ENCODE measurements at places on chromosomes 1 and 21.

- no peak for DNase-seq
Measured at GRCh38 chr21:40668555-40669275, 178.2 kb downstream of the DSCAM start.

DNA sequence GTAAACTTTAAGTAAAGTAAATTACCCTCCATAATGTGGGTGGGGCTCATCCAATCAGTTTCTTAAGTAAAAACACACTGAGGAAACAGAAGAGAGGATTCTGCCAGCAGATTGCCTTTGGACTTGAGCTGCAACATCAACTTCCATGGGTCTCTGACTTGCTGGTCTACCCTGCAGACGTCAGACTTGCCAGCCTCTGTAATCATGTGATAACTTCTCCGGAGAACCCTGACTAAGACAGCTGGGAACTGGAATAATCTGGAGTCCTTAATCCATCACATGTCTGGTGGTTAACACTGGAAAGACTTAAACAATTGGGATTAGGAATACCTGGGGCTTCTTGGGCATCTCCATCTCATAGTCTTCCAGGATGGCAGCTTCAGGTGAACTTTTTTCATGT is 13.2 kb upstream of the CEP350 start:
- no peak for DNase-seq

- peak; percentile 60 for DNase-seq
Measured at GRCh38 chr1:228073857-228074545, 8.5 kb upstream of the ARF1 start.

GRCh38 chr1:208269338-208269666 is 25.1 kb upstream of the PLXNA2 start:
- no peak for DNase-seq

GRCh38 chr1:10624256-10625050 is 149.7 kb downstream of the PEX14 start:
- DNase-seq: no peak

- no peak for DNase-seq
Measured at GRCh38 chr1:8397511-8397910, 79.6 kb downstream of the SLC45A1 start.

DNA sequence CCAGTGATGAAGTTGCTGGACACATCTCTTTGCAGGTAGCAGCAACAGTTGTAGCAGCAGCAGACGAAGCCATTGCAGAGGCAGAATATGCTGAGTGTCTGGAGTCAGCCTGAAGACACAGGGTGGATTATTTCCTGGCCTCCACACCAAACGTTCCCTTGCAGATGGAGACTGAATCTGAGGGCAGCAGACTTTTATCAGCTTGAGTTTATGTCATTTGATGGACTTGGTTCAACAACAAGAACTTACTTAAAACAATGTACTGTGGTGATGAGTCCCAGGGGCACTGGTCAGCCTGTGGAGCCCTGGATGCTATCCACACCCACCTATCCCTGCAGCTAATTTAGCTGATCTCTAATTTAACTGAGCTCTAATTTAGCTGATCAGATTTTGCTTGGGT is 17.1 kb upstream of the MPZL1 start:
- DNase-seq: no peak

DNA sequence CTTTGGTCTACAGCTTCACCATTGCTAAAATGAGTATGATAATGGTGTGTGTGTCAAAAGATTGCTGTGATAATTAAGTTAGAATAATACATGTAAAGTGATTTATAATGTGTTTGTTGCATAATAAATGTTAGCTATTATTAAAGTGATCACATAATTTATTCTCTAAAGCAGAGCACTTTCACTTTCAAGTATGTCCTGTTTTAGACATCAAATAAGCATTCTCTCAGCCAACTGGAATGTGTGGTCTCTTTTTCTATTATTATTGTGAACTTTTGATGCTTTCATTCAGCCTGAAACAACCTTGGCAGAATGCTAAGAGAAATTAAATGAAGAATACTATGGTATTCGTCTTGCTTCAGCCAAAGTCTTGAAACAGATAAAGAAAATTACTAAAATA is 102.8 kb upstream of the COL11A1 start:
- no peak for DNase-seq

GRCh38 chr1:244047621-244048255 is 3.3 kb upstream of the ZBTB18 start:
- peak; percentile 26 for DNase-seq

DNA sequence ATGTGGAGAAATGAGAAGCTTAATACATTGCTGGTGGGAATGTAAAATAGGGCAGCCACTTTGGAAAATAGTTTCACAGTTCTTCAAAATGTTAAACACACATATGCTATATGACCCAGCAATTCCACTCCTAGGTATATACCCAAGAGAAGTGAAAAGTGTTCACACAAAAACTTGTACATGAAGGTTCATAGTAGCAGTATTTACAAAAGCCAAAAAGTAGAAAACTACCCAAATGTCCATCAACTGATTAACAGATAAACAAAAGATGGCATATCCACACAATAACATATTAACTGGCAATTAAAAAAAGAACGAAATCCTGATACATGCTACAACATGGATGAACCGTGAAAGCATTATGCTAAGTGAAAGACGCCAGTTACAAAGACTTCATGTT is 33.7 kb downstream of the ARHGEF11 start:
- DNase-seq: no peak

DNA sequence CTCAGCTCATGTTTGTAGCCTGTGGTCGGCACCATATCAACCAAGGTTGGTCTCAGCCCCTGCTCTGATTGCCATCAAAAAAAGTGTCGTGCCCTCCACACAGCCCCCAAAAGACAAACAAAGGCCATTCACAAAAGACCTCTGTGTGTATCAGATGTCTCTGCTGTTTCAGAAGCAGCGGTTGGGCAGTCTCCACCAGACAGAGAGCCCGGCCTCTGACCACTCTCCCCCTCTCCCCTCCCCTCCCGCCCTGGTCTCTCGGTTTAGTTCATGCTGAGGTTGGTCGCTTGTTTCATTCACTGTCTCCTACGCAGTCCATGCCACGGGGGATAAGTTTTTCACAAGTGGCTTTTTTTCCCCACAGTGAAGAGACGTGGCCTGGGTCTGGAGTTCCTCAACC is 27.1 kb downstream of the ACTA1 start:
- DNase-seq: no peak

DNA sequence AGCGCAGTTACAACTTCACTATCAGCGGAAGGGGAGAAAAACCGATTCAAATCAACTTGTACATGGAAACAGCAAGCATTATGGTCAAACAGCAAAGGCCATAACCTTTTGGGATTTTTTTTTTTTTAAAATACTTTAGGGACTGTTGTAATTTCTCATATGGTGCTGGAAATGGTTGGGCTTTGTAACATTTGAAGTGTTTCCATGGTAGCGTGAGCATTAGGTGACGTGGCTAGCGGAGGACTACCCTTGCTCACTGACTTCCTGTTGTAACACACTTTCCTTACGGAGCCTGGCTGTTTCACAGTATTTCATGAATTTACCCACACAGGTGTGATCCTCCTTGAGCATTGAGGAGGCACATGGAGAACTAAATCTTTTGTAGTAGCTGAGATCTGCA is 269.5 kb downstream of the TM2D1 start:
- no peak for DNase-seq

- no peak for DNase-seq
Measured at GRCh38 chr1:38420666-38421065, 374.1 kb upstream of the POU3F1 start.

GRCh38 chr1:119689511-119689910 is 22.2 kb upstream of the PHGDH start:
- no peak for DNase-seq

DNA sequence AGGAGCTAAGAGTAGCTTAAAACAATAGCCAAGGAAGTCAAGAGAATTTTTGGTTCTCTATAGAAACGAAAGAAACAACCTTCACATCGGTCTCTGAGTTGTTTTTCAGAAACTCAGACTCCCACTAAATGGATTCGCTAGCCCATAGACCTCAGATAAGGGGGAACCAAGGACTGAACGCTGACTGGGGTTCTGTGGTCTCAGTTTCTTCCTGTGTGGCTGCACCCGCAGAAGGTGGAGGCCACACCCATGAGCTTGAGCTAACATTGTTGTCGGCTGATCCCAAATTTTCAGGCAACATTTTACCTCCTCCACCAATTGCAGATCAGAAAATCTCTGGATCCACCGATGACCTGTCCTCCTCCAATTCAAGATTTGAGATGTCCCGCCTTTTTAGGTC is 456.1 kb downstream of the AJAP1 start:
- no peak for DNase-seq

DNA sequence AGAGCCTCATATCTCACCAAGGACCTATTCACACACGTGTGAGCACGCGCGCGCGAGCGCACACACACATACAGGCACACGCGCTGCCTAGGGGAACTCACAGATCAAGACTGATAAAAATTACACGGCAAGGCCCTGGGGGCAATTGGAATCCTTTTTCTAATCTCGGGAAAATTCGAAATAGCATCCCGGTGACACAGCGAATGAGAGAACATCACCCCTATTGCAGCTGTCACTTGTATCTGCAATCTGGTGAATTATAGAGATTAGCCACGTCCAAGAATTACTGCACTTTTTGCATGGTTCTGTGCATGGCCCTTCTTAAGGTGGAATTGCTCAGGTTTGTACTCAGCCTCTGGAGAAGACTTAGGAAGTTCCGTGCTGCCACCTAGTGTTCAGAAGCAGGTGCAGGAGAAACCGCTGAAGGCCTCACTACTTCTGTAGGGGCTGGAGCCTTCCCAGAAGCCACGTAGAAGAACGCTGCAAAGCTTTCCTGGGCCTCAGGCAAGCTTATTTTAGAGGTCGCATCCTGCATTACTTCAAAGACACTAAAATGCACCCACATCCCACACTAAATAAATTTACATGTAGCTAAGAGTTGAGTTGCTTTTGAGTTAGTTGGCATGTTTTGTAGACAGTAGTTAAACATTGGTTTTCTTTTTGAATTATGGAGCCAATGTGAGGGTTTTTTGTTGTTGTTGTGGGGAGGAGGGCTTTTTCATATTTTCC is 229.2 kb upstream of the CAMK1G start:
- peak; percentile 87 for DNase-seq

GRCh38 chr1:28450561-28450960 is 55.3 kb upstream of the RCC1 start:
- DNase-seq: no peak

DNA sequence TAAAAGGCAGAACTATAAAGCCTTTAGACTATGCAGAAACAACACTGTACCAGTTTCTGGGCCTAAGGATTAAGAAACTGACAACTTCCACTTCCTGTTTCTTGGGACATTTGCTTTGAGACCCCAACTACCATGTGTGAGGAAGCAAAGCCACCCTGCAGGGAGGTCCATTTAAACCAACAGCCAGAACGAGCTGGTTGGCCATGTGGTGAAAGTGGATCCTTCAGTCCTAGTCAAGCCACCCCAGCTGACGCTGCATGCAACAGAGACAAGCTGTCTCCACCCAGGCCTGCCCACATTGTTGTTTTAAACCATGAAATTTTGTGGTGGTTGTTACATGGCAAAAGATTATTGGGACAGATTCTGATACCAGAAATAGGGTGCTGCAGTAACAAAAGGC is 31.8 kb upstream of the SLFNL1 start:
- DNase-seq: no peak

- DNase-seq: peak; percentile 33
Measured at GRCh38 chr21:35491114-35491513, 442.0 kb upstream of the RUNX1 start.

- DNase-seq: no peak
Measured at GRCh38 chr21:45002381-45003204, 62.8 kb downstream of the SLX9 start.

- no peak for DNase-seq
Measured at GRCh38 chr1:203765029-203765837, at the start of gene LAX1. Gene LAX1, plus strand, starts transcription at chr1:203765183. Its CDS starts 383 bp downstream, at chr1:203765566.

- DNase-seq: peak; percentile 6
Measured at GRCh38 chr21:43827015-43827611, 37.7 kb downstream of the RRP1 start.

DNA sequence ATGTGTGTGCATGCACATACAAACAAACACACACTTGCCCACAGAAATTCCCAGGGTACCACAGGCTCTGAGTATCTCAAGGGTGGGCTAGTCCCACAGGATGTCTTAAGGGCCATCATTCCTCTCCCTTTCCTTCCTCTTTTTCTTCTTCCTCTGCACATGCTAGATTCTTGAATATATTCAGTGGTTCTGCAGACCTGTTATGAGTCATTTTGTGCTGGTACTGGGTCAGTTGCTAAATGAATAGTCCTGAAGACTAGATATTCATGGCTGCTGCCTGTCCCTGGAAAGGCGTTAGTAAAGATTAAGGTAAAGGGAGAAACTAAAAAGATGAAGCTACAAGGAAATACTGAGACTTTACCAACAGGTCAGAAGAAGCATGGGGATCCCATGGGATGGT is 256.7 kb upstream of the KIAA0040 start:
- DNase-seq: no peak

- no peak for DNase-seq
Measured at GRCh38 chr1:232657426-232658005, 27.6 kb upstream of the SIPA1L2 start.

- no peak for DNase-seq
Measured at GRCh38 chr1:231376875-231377549, 38.9 kb downstream of the SPRTN start.

GRCh38 chr1:41350055-41350378 is 11.2 kb upstream of the FOXO6 start:
- no peak for DNase-seq

DNA sequence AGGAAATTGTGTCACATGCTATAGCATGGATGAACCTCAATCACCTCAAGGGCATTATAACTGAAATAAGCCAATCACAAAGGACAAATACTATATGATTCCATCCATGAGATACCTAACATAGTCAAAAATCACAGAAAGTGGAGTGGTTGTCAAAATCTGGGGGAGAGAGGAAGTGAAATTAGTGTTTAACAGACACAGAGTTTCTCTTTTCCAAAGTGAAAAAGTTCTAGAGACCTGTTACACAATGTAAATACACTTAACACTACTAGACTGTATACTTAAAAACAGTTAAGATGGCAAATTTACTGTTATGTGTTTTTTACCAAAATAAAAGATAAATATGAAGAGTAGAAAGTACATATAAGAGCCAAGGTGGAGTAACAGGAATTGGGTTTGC is 31.8 kb downstream of the ZNF644 start:
- no peak for DNase-seq

GRCh38 chr1:47944561-47944960 is 52.6 kb downstream of the TRABD2B start:
- no peak for DNase-seq

GRCh38 chr1:111475701-111476100 is 1.9 kb downstream of the C1orf162 start:
- no peak for DNase-seq

Data from iPS-NIHi11 (cell line).